ENCODE measurements at places on chromosomes 2 and 18.

DNA sequence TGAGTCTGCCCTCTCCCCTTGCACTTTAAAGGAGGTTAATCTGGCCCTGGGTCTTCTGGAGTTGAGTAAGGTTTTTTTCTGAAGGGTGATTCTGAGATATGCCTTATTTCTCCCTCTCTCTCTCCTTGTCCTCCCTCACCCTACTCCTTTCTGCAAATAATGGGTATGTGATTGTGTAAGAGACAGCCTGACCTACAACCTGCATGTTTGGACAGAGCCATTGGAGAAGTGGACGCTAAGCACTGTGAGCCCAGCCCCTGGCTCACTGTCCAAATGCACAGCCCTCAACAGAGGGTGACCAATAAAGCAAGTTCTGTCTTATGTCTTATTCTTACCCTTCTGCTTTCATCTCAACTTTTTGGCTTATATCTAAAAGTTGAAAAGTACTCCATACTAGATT is 71.5 kb downstream of the SPP2 start:
- no peak for DNase-seq

- DNase-seq = no peak
Measured at GRCh38 chr2:134846213-134846612, 7.8 kb downstream of the ACMSD start.

GRCh38 chr2:106098664-106099063 is 95.4 kb downstream of the UXS1 start:
- no peak for DNase-seq

DNA sequence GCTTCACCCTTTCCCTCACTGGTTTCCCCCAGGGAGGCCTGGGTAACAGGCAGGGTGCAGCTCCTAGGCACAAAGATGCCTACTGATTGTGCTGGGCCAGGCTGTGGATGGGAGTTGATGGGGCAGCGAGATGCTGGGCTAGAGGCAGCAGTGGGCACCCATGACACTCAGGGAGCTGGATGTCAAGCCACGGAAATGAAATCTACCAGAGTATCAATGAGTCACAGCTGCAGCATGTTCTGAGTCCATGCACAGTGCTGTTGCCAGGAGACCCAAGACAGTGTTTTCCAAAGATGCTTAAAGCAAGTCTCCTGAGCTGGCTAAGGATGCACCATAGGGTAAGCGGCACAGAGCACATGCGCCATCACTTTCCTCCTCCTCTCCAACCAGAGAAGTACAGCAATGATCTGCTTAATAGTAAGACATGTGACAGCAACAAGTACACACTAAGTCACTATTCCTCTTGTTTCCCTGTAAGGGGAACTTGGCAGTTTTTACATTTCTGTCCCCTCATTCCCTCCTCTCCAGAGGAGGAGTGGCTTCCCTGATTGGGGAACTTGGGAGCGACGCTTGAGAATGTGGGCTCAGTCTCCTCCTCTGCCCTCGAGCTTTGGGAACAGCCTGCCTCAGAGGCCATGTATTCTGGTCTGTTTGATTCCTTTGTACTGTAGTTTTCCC is 57.2 kb downstream of the CDC42EP3 start:
- DNase-seq = no peak

GRCh38 chr18:63848159-63848558 is 39.3 kb upstream of the SERPINB2 start:
- no peak for DNase-seq

DNA sequence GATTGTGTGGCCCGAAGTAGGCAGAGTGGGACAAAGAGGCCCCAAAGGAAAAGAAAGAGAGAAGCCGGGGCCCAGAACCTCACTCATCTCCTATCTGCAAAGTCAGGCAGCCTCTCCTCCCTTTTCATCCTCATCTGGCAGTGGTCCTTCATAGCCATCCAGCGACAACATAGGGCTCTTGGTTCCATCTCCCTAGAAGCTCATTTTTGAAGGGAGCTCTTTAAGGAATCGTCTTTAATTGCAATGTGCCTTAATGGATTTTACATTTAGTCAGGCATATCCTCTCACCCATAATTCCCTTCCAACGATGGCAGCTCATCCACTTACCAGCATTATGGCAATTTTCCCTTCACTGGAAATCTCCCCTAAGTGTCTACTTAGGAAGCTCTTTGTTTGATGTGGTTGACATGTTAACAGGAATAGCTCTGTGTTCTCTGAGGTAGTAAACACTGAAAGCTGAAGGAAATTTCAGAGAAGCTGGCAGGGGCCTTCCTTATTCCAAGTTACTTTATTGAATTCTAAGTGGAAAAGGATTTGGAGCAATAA is 780.6 kb downstream of the TSN start:
- no peak for DNase-seq

DNA sequence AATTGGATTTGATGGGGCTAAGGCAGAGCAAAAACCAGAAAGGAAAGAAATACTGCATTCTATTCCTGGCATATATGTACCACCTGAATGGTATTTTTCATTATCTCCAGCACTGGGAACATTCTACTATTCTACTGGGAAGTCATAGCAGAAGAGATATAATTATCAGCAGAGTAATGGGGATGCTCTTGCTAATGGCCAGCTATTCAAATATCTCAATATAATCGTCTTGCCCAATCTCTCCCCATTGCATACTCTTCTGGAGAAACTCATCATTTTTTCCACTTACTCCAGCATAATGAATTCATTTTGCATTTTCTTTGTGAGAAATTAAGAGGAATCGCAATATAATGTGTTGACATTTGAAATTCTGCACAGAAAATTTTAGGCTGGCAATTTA is 1794.7 kb upstream of the PIK3C3 start:
- DNase-seq = no peak

- no peak for DNase-seq
Measured at GRCh38 chr2:209525834-209526281, 102.0 kb downstream of the MAP2 start.

- DNase-seq = no peak
Measured at GRCh38 chr2:38659115-38659514, 6.8 kb upstream of the GALM start.

DNA sequence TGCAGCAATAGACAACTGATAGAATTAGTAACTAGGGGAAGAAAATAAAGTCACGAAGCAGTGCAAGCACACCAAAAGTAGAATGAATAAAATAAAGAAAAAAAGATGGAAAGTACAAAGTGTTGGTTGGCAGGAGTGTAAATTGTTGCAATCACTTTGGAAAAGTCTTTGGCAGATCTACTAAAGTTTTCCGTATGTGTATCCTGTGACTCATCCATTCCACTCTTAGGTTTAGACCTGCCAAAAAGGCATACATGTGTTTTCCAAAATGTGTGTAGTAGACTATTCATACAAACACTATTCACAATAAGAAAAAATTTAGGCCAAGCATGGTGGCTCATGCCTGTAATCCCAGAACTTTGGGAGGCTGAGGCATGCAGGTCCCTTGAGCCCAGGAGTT is 282.1 kb upstream of the FSIP2 start:
- no peak for DNase-seq

- DNase-seq = no peak
Measured at GRCh38 chr2:170155022-170155722, 22.8 kb upstream of the MYO3B start.

DNA sequence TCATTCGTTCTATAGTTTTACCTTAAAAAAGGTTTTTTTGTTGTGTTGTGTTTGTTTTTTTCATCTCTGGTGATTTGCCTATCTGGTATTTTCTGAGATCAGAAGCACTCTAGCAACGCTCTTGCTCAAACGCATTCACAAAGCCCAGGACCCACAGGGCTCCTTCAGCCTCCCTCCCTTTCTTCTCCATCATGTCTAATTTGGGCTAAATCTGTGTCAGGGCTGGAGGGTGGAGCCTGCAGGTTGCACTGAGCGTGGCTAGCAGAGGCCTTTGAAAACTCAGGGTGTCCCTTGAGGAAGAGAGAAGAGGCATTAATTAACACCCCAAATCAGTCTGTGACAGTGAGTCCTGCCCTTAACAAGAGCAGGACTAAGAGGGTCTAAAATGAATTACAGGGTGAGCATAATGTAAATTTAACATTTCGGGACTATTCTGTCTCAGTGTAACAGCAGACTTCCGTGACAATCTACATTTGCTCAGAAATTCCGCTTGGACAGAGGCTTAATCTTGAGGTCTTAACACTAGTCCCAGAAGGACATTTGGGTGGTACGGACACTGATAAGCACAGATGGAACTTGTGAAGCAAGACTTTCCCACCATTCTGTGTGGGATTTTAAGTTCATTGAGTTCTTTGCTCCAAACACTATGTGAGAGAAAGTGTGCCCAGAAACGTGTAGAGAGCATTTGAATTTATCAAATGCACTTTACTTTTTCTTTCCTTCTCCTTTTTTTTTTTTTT is 174.4 kb upstream of the APCDD1 start:
- no peak for DNase-seq

DNA sequence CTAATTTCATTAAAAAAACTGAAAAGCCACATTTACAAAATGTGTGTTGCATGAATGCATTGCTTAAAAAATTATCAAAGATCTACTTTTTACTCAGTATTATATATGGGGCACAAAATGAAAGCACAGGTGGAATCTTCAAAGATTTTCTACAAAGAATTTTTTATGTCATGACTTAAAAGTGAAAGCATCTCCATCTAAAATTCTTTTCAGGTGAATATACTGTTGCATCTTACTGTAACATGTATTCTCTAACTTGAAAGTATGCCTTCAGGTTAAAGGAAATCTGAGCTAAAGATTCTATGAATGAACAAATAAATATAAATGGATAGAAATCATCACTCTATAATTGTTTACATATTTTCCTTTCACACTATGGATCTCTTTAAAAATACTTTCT is 66.8 kb upstream of the WDR75 start:
- no peak for DNase-seq

GRCh38 chr2:205904873-205905272 is 181.1 kb downstream of the INO80D start:
- no peak for DNase-seq
